ENCODE measurements at places on chromosomes 2 and 18. TPM values are rescaled to one million over a fixed set of nuclear protein-coding genes. Genes with fewer than 3 reads are reported as not detected.

The IL36G gene
- not detected for total RNA-seq

The TMEM214 gene
- total RNA-seq = 50.7 TPM

The GAL3ST2 gene
- total RNA-seq = 0.36 TPM

The DSG1 gene
- not detected for total RNA-seq

The TNFRSF11A gene
- total RNA-seq = under 0.01 TPM

The RAX gene
- not detected for total RNA-seq

The LCT gene
- under 0.01 TPM for total RNA-seq

The CPLX4 gene
- total RNA-seq = not detected

The SLC9A4 gene
- not detected for total RNA-seq

GRCh38 chr2:24830786-24831185 is 37.6 kb downstream of the CENPO start:
- DNase-seq = no peak

- DNase-seq = peak; percentile 99
These were observed at the start of gene CNNM4 for GRCh38 chr2:96760036-96760985. TSS of gene CNNM4 (plus strand) at chr2:96760902. CDS start at chr2:96761000, 98 bp downstream.

GRCh38 chr2:25378731-25379490 is 37.2 kb upstream of the DNMT3A start:
- no peak for DNase-seq

DNA sequence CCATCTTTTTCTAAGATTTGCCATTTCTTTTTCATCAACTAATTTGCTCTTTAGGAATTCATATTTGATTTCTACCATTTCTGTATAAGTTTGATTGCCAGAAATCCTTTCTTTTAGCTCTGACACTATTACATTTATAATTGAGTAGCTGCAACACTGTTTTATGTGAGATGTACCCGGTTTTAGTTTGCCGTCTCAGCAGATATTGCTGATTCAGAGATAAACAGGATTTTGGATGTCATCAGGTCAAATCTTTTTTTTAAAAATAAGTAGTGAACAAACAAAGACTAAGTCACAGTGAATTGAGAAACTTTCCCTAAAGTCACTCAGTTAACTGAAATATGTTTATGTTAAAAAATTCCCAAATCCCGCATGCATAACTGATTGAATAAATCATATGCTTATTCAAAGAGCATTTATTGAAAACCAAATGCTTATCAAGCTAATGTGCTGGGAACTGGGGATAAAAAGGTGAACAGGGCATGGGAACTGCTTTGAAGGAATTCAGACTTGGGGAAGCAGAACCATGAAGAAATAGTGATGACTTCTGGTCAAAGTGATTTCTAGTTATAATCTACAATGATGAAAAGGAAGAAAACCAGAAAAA is 19.5 kb upstream of the CCDC102B start:
- no peak for DNase-seq

GRCh38 chr2:174595116-174595809 is 2.3 kb downstream of the WIPF1 start:
- no peak for DNase-seq

GRCh38 chr2:202871300-202872141 is at the start of gene ICA1L:
TSS of gene ICA1L (minus strand) at chr2:202871766. CDS start at chr2:202829009, 42,757 bp downstream.
- DNase-seq = peak; percentile 95

GRCh38 chr2:11853197-11853588 is 106.8 kb downstream of the LPIN1 start:
- DNase-seq = no peak

- DNase-seq = no peak
These were observed 68.2 kb downstream of the HS1BP3 start for GRCh38 chr2:20582600-20583221.

GRCh38 chr2:214031566-214031965 is 379.3 kb upstream of the VWC2L start:
- DNase-seq = no peak

DNA sequence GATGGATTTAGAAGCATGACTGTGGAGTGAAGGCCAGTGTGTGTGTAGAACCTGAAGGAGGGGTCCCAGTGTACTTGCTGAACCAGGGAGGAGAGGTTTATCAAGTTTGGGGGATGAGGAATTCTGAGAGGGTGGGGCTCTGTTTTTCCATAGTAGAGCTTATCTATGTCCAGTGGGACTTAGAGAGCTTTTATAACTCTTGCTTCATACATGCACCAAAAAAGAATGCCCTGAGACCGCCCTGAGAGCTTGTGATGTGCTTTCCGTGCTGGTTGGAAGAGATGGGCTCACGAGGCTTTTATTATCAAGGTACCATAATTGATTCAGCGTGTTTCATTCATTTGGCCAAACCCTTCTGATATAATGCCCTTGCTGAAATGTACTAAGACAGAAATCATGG is 100.2 kb downstream of the MTCL1 start:
- DNase-seq = no peak

DNA sequence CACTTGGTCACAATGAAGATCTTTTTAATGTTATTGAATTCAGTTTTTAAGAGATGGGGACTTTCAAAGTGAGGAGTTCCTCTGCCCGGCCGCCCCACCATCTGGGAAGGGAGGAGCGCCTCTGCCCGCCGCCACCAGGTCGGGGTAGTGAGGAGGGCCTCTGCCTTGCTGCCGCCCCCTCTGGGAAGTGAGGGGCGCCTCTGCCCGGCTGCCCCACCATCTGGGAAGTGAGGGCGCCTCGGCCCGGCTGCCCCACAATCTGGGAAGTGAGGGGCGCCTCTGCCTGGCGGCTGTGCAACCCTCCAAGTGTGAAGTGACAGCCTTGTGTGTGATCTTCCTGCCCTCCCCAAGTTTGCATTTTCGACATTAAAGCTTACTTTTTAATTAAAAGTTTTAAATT is 899.3 kb downstream of the TRIB2 start:
- no peak for DNase-seq

DNA sequence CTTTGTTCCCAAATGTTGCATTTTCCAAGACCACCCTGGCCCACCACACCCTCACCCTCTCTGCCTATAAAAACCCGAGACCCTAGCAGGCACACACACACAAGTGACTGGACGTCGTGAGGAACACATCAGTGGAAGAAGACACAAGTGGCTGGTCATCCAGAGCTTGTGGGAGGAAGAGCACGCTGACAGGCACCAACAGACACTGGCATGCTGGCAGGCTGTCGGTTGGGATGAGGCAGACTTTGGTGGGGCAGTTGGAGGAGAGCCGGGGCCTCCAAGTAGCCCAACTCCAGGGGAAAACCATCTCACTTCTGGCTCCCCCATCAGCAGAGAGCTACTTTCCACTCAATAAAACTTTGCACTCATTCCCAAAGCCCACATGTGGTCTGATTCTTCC is 225.5 kb upstream of the ZEB2 start:
- no peak for DNase-seq

DNA sequence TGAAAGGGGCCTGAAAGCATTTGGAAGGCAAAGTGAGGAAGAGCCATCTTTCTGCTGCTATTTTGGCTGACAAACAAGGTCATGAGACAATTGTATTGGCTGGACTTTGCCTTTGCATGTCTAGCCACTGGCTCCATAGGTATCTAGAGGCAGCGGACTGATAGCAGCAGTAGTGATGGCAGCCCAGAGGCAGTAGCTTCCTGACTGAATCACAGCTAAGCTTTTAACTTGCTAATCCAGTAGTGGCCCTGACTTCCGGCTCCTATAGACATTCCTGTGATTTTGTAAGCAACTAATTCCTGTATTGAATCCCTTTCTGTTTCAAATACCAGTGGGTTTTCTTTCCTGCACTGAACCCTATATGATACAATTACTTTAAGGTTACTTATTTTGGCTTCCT is 69.8 kb upstream of the PDE1A start:
- DNase-seq = peak; percentile 30

DNA sequence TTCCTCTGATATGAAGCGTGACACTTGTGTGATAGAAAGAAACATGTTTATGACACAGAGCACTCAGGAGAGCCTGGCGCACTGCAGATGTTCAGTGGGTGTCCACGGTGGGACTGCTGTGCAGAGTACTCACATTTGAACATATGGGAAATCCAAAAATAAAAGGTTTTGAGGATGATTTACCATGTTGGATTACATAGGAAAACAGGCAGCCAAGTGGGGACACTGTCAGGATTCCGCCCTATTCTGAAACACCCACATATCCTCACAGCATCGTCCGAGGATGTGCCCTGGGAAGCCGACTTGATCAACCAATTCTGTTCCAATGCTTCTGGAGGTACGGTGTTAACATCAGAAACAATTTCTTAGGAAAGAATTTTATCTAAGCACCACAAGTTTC is 263.7 kb downstream of the TGIF1 start:
- DNase-seq = peak; percentile 81

Measured in osteoblast (primary cell).